ENCODE measurements at places on chromosomes 3 and 15.
A peak's percentile ranks its signal among the peaks of the same experiment; 100 is the strongest.

DNA sequence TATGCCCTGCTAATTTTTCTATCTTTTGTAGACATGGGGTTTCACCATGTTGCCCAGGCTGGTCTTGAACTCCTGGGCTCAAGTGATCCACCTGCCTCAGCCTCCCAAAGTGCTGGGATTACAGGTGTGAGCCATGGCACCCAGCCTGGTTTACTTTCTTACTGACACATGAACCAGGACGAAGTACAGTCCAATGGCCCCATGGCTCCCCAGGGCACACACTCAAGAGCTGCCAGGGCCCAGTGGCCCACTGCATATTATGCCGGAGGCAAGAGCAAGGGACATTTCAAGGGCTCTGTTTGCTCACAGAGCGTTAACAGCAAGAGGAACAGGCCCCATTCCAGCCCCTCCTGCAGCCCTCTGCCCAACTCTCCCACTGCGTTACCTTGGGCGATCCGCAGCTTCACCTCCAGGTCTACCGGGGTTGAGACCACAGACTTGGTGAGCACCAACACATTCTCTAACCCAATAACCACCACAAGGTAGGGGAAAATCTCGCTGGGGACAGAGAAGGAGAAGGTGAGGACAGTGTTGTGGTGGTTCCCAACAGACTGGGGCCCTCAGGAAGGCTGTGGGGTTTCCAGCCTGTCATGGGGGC lies 42.8 kb downstream of the PTPN23 start:
- no peak for DNase-seq

- DNase-seq: no peak
These were observed 10.6 kb upstream of the WNT7A start for GRCh38 chr3:13890377-13891016.

DNA sequence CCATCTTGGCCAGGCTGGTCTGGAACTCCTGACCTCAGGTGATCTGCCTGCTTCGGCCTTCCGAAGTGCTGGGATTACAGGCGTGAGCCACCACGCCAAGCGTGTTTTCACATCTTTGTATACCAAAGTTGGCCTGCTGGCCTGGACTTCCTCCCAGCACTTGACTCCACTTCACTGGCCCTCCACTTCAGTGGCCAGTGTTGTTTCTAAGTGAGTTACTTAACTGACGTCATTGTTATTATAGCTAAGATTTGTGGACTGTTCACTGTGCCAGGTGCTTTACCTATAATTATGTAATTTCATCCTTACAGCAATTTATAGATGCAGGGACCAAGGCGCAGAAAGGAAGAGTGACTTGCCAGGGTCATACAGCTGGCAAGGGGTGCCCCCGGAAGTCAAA lies 52.0 kb downstream of the HRH1 start:
- DNase-seq: no peak

DNA sequence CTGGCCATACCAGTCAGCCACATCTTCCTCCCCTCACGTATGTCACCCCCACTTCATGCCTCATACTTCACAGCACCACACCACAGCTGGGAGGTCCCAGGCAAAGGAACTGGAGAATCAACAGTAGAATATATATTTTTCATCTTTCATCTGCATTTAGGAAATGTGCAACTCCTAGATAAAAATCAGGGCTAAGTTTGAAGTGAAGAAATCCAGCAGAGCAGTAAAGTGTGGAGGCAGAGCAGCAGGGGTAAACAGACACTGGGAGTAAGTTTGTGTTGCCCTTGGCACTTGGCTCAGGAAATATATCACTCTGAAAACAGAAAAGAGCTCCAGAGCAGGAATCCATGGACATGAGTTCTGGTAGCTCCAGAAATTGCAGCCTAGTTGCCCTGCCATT lies 2.8 kb upstream of the HERC1 start:
- DNase-seq: no peak

- DNase-seq: no peak
These were observed 231.0 kb upstream of the ATP11B start for GRCh38 chr3:182562274-182562673.

DNA sequence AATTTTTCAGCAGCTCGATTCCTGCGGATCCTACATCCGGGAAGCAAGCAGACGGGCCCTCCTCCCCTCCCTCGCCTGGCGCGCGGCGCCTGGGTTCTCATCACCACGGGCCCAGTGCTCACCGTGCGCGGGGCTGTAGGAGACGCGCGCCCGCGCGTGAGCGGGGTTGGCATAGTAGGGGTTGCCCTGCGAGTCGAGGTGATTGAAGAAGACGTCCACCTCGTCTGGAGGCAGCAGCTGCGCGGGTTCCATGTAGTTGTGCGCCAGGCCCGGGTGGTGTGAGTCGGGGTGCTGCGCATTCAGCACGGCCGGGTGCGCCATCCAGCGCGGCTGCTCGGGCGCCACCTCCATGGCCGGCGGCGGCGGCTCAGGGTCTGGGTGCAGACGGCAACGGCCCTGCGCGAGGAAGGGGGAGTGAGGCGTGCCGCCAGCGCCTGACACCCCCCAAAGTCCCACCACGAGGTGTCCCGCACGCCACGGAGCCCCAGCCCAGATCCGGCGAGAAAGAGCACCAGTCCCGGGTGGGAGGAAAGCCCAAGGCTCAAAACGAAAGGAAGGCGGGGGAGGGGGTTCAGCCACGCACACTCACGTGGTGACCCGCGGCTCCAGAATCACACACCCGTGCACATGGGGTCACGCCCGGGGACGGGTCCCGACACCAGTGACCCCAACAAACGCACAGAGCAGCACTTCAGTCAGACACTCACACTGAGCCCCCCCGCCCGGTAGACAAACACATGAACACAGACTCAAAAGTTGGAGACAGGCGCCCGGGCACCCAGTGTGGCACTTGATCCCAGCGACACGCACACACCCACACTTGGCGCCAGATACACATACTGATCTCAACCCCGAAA lies 6.1 kb downstream of the GATA2 start:
- DNase-seq: no peak

DNA sequence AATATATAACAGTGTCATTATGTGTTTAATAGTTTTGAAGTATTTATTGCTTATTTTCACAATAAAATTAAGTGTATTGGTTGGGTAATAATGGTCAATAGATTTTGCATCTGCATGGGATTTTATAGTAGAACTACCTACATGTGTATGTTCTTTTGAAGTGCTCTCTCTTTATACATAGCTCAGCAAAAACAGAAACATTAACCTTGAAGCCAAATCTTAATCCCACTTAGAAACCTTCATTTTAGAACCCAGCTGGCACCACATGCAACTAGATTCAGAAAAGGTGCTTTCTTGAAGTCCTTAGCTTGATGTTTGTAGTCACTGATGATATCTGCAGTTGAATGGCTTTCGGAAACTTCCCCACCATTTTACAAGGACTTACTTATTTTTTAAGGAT lies 146.9 kb upstream of the IL12A start:
- DNase-seq: no peak

GRCh38 chr3:190533511-190534281 lies 19.8 kb downstream of the IL1RAP start:
- DNase-seq: no peak

DNA sequence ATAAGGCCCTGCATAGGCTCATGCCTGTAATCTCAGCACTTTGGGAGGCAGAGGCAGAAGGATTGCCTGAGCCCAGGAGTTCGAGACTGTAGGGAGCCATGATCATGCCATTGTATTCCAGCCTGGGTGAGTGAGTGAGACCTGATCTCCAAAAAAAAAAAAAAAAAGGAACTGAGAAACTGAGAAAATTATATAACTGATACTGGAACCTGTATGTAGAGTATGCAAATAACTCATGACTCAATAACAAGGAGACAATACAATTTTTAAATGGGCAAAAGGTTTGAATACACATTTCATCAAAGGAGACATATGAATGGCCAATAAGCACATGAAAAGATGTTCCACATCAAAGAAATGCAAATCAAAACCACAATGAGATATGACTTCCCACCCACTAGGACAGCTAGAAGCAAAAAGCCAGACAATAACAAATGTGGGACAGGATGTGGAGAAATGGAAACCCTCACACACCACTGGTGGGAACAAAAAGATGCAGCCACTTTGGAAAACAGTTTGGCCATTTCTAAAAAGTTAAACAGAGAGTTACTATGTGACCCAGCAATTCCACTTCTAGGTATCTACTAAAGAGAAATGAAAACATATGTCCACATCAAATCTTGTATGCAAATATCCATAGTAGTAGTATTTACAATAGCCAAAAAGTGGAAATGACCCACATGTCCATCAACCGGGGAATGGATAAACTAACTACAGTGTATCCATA lies 70.7 kb downstream of the IQSEC1 start:
- no peak for DNase-seq

DNA sequence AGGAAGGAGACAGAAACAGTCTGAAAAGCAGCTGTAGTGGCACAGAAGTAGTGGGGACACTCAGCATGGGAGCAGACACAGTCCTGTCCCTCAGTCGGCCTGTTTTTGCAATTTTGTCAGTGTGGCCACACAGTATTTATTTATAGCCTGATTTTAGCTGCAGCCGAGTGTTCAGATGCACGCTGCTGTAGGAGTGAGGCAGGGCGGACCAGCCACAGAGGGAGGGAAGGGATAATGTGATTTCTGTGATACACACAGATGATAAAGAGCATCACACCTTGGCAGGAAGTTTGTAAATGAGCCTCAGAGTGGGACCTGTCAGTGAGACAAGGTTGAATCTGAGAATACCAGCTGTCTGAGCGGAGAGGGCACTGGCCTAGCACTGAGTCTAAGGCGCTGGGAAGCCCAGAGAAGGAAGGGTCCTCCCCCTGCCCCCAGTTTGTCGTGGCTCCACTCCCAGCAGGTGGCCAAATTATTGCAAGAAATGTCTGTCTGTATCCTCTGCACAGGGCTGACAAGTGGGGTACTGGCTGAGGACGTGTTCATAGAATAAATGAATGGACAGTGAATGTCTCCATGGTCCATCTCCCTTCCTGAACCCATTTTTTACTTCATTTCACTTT lies 3.8 kb downstream of the PSTPIP1 start:
- DNase-seq: no peak

GRCh38 chr15:99928429-99928981 lies 195.3 kb upstream of the LYSMD4 start:
- peak; percentile 31 for DNase-seq

- no peak for DNase-seq
These were observed 2.5 kb upstream of the FANCD2 start for GRCh38 chr3:10023587-10024310.

DNA sequence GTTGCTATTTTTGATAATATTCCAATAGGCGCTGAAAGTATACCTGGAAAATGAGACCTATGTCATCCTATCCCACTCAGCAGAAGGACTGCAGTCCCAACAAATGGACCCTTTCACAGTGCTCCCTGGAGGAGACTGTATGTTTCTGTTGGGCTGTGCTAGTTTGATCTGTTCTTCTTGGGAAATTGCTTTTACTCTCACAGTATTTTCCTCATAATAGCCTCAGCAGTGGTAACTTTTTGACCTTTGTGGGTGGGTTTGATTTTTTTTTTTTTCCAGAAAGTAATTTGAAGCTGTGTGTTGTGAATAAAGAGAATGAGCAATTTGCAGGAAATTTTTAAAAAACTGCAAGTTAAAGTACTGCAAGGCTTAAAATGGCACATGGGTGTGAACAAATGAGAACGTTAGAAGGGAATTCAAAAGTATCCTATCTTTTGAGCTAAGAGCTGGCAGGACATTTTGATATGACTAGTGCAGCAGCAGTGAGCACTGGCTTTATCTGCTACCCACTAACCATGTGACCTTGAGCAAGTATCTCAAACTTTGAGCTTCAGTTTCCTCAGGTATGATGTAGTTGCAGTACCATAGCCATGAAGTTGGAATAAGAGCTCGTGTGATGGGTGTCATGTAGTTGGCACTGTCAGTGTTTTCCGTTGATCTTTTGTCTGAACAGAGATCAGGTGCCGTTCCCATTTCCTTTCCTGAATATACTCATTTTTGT lies 118.4 kb downstream of the ATG7 start:
- no peak for DNase-seq

DNA sequence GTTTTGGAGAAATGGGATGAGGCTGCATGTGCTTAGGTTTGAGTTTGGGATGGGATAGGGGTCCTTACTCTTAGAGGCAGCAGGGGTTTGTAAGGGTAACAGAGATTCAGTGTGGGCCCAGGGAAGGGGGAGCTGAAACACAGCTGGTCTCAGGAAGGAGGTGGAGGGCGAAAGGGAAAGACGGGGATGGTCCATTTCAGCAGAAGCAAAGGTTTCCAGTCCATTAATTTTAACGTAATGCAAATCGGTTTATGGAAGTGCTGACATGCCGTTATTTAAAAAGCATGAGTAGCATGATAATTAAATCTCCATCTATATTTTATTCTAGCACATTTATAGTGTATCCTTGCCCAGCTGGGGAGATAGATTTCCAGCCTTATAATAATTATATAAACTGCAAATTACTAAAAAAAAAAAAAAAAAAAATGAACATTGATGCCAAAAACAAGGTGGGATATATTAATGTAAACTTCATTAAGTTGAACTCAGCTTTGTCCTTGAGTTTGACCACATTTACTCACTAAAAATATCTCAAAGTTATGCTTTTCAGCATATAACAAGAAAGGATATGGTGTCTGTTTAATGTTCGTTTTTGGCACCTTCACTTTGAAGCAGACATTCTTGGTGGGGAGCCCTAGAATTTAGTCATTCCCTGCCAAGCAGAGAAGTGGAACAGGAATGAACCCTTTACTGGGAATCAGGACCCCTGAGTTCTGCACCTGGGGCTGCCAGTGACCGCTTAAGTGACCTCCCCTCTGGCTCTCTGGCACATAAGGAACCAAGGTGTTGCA lies 234.7 kb downstream of the THSD4 start:
- DNase-seq: no peak

GRCh38 chr3:149188494-149188893 lies 33.1 kb downstream of the CP start:
- no peak for DNase-seq

GRCh38 chr15:69380100-69380725 lies 33.9 kb upstream of the KIF23 start:
- no peak for DNase-seq

- no peak for DNase-seq
These were observed 129.4 kb downstream of the VPS8 start for GRCh38 chr3:184941408-184941807.

DNA sequence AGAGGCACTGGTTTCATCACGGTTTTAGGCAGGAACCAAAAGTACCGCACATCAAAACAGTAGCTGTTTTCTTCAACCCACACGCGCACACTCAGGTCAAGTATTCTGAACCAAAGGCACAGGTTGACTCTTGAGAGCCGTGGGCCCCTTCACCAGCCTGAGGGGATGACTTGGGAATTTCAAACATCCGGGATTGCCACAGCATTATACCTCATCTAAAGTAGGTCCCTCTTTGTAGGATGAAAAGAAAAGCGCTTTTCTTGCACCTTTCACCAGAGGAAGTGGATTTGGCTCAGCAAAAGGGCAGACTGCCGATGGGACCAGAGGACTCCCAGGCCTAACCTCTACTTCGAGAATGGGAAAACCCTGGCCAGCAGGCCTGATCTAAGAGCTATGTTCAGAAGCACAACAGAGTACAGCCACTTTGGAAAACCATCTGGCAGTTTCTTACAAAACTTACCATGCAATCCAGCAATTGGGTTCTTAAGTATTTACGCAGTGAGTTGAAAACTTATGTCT lies 88.2 kb upstream of the PROK2 start:
- no peak for DNase-seq

- DNase-seq: peak; percentile 47
These were observed 64.6 kb downstream of the CRTC3 start for GRCh38 chr15:90594301-90594738.
